Right lung (tissue), 10 donors: ENCODE measurements at places on chromosomes 12 and 14.

DNA sequence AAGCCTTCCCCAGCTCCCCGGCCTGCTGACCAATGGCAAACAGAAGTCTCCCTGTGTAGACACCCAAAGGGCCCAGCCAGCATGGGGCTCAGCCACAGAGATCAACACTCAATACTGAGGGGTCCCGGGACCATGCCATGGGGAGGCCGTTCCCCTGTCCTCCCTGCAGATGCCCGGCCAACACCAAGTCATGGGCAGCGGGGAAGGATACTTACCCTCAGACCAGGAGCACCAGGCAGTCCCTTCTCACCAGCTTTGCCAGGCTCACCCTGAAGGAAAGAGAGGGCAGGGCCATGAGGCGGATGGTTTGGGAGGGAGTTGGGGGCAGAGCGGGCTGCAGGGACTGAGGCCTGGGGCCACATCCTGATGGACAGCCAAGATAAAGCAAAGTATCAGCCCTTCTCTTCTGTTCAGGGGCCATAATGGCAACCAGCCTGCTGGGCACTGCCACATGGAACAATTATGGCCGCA is 19.9 kb downstream of the COL2A1 start:
- DNase-seq = no peak

DNA sequence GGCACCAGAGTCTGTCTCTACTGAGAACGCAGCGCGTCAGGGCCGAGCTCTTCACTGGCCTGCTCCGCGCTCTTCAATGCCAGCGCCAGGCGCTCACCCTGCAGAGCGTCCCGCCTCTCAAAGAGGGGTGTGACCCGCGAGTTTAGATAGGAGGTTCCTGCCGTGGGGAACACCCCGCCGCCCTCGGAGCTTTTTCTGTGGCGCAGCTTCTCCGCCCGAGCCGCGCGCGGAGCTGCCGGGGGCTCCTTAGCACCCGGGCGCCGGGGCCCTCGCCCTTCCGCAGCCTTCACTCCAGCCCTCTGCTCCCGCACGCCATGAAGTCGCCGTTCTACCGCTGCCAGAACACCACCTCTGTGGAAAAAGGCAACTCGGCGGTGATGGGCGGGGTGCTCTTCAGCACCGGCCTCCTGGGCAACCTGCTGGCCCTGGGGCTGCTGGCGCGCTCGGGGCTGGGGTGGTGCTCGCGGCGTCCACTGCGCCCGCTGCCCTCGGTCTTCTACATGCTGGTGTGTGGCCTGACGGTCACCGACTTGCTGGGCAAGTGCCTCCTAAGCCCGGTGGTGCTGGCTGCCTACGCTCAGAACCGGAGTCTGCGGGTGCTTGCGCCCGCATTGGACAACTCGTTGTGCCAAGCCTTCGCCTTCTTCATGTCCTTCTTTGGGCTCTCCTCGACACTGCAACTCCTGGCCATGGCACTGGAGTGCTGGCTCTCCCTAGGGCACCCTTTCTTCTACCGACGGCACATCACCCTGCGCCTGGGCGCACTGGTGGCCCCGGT is at the start of gene PTGDR:
PTGDR (plus strand) TSS at position 198 of the 778 bp plus-strand sequence; CDS start at position 315, 117 bp downstream.
- DNase-seq = peak; percentile 4

GRCh38 chr12:57521525-57522010 is 1.1 kb upstream of the MBD6 start:
- no peak for DNase-seq

DNA sequence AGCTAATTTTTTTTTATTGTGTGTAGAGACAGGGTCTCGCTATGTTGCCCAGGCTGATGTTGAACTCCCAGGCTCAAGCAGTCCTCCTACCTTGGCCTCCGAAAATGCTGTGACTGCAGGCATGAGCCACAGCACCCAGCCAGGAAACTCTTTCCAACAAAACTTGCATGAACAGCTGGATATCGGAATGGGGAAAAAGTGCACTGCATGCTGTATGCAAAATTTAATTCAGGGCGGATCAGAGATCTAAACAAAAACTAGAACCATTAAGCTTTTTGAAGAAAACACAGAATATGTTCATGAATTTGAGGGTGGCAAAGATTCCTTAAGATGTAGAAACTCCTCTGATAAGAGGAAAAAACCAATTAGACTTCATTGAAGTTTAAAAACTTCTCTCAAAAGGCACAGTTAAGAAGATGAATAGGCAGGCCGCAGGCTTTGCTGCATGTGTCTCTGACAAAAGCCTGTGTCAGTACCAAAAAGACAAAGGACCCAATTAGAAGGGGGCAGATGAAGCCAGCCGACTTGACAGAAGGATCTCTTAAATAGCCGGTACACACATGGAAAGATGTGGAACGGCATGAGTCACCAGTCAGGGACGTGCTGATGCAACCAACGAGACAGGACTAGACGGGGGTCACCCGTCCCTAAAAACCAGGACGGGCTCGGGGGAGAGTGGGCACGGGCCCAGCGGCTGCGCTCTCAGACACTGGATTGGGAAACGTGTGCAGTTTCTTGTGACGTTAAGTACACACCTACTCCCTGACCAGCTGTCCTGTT is 34.8 kb upstream of the MMP17 start:
- no peak for DNase-seq

- DNase-seq = no peak
These were observed 146.1 kb downstream of the KITLG start for GRCh38 chr12:88433997-88434703.

DNA sequence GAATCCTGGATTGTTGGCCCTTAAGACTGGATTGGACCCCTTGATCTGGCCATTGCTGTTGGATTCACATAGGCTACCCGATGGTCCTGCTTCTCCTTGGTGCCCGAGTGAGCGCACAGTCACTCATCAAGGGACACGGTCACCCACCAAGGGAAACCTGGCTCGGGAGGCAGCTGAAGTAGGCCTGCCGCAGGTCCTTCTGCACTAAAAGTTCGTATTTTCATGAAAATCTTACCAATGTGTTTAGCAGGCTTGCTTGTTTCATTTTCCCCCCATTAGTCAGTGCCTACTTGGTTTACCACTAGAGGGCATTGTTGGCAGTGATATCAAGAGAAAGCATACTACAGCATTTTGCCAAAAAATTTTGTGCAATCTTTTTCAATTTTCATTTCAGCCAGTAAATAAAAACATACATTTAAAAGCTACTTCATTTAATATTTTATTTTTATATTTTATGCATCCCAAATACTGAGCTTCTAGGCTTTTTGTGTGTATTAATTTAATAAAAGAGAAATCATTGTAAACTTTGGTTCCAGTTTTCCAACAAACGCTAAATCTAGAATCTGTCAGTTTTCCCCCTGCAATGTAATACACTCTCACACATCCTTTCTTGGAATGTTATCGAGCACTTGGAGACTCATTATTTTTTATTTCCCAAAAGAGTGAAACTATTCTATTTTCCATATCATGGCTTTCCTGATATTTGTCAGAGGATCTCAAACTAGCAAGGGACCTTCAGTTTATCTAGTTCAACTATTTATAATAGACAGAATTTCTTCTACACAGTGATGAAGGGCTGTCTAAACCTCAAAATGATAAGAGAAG is 116.7 kb downstream of the LMNTD1 start:
- peak; percentile 79 for DNase-seq

- DNase-seq = no peak
These were observed 46.7 kb downstream of the IRAK3 start for GRCh38 chr12:66235626-66236281.

GRCh38 chr14:85175556-85175955 is 354.4 kb upstream of the FLRT2 start:
- DNase-seq = no peak

DNA sequence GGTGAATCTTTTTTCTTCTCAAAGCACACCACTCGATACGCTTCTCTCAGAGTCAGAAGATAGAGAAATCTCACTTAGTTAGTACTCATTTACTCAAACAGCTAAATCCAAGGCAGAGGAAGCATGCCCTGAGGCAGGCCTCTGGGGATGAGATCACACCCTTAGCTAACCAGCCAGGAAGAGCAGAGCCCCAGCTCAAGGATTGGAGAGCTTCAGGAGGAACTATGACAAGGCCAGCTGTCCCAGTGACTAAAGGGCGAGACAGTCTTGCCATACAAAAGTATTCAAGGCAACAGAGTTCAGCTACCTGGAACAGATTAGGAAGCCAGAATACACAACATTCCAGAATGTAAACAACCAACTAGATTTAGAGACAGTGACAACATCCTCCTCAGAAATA is 197.7 kb upstream of the CCDC196 start:
- DNase-seq = no peak

DNA sequence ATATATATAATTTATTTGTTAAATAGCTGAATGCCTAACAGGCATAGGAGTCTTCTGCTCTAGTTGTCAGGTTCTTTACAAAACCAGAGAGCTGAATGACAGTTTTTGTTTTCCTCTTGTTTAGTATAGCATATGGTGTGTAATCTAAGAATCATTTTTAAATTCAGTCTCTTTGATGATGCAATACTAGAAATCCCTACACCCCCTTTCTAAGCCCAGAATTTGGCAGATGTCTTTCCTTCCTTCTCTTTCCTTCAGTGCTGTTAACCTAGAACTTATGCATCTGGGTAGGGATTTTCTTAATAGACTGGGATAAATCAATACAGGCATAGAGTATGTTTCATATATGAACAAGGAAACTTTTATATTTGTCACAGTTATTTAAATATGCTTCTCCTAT is 198.1 kb downstream of the KCNH5 start:
- no peak for DNase-seq

DNA sequence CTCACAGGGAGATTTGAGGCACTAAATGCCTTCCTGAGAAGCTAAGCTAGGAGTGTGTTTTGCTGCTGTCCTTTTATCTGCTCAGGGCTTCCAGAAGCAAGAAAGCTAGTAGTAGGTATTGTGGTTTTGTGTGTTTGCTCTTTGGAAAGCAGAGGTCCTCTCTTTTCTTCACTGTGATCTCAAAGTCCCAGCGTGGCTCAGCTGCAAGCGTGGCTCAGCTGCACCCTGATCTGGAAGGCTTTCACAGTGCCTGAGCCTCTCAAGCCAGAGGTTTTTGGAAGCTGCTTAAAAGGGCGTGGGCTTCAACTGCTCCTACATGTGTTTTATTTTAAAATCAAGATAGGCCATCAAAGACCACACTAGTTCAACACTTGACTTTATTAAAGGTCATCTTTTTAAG is 337.4 kb upstream of the RGS6 start:
- DNase-seq = peak; percentile 26

DNA sequence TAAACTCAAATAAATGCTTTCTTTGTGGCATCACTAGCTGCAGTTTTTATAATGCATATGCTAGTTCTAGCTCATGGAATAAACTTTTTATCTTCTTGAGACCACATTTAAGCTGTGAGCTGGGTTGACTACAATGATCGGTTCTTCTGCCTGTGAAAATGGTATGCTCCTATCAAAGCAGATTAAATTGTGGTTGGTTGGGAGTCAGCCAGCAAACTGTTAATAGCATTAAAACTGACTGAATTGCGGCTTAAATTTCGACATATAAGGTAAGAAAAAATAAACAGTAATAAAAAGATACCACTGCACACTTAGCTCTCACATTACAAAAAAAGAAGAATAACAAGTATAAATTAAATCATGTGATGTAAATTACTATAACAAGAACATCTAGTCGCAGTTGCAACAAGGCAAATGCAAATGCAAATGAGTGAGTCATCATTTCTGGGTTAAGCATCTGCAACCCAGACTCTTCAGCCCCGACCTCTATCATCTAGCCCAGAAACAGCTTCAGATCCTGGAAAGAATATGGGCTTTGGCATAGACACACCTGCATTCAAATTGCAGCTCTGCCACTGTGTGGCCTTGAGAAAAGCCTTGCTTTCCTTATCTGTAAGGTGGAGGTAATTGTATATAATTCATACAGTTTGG is 19.8 kb upstream of the DHRS7 start:
- DNase-seq = no peak

DNA sequence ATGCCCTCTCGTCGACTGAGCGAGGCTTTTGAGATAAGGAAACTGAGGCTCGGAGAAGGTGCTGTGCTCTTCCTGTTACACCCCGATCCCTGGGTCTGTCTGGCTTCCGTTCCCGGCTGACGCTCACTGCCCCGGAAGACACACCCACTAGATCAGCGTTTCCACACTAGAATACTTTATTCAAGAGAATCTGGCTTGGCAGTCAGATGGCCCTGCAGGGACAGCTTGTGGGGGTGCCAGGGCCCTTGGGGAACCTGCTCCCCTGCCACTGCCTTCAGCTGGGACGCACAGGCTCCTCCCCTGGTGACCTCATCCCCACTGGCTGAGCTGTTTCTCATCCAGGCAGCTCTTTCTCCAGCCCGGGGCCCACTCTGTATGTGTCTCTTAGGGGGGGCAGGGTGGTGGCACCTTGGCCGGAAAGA is 13.7 kb downstream of the PGF start:
- DNase-seq = no peak

DNA sequence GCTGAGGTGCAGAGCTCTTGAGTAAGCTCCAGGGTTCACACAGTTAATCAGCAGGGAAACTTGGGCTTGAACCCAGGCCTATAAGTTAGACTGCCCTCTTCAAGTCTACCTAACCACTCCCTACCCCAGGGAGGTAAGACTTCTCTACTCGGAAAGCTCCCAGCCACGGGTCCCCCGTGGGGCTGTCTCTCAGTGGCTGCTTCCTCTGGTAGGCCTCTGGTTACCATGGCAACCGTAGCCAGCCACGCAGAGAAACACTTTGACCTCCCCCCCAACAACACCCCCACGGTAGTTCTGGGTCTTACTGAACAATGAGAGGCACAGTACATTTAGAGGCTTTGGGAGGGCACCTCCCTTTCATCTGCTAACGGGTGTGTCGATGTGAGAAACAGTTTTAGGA is 245.2 kb downstream of the AACS start:
- DNase-seq = no peak

GRCh38 chr12:25119020-25119419 is 75.9 kb downstream of the DNAI7 start:
- DNase-seq = no peak

GRCh38 chr14:22391908-22392565 is 197.0 kb downstream of the DAD1 start:
- DNase-seq = no peak

DNA sequence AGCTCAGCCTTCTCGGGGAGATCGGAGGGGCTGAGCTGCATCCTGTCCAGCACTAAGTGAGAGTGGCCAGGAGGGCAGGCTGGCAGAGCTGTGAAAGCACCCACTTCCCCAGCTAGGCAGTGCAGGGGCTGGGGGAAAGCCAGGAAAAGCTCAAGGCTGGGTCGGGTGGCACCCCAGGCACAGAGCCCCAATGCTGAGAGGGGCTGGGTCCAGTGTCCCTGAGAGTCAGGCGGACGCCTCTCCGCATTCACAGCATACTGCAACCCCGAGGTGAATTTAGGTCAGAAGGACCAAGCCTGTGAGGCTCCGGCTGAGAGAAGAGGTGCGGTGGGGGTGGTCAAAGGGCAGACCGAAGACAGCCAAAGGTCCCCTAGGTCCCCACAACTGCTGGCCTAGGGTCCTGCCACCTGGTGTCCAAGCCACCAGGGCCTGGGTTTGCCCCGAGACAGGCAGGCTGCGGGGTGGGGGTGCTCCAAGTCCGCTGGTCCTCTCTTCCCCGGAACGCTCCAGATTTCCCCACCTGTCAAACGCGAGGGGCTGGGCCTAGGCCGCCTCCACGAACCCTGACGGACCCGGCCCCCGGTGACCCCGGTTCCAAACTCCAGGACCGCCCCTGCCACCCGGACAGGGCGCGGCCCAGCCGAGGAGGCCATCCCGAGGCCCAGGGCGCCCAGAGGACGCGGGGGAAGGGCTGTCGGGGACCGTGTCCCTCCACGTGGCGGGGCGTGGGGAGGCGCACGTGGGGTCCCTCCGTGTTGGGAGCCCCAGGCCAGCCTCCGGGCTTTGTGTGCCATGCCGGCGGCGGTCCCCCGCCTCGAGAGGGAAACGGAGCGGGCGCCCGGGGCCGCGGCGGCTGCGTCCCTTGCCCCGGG is 527 bp downstream of the CAMKK2 start:
- no peak for DNase-seq
